ENCODE measurements at places on chromosomes 5 and 9. TPM values are rescaled to one million over a fixed set of nuclear protein-coding genes. Genes with fewer than 3 reads are reported as not detected.

- peaks cover 16% of the 10 kb centered on the region for H3K27me3 ChIP-seq
- no peaks in the 10 kb centered on the region for H3K4me1 ChIP-seq
- no peak overlapping the region for H3K4me3 ChIP-seq
- DNase-seq = no peak
Observed at GRCh38 chr5:97127727-97128126, 14.7 kb downstream of the LIX1 start.

GRCh38 chr5:19987612-19988361 lies at the start of gene CDH18:
TSS of gene CDH18 (minus strand) at chr5:19988200. CDS start at chr5:19838986, 149,214 bp downstream.
- H3K27ac ChIP-seq = no peak within 1 kb of the TSS
- H3K27me3 ChIP-seq = peaks cover 45% of the 10 kb centered on the region
- no peak for DNase-seq
- H3K36me3 ChIP-seq = no peaks in the 10 kb centered on the region
- peaks cover 8% of the 10 kb centered on the region for H3K4me1 ChIP-seq
- H3K4me3 ChIP-seq = peak within 1 kb of the TSS; percentile 39

DNA sequence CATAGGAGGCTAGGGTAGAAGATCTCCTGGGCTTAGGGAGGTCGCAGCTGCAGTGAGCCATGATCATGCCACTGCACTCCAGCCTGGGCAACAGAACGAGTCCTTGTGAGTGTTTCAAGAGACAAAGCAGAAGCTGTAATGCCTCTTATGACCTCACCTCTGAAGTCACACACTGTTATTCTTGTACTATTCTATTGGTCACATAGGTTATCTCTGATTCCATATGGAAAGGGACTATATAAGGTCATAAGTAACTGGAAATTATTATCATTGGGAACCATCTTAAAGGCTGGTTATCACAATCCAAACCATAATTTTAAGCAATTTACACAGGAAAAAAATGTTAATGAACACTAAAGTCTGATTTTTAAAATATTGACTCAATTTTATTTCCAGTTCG lies 17.9 kb upstream of the AFF4 start:
- H3K27me3 ChIP-seq = peaks cover 3% of the 10 kb centered on the region
- H3K4me1 ChIP-seq = no peaks in the 10 kb centered on the region
- H3K36me3 ChIP-seq = no peaks in the 10 kb centered on the region
- DNase-seq = no peak
- H3K27ac ChIP-seq = no peak overlapping the region

GRCh38 chr5:147822686-147823491 lies 8.6 kb downstream of the SPINK1 start:
- peaks cover 43% of the 10 kb centered on the region for H3K27me3 ChIP-seq
- no peak overlapping the region for H3K4me3 ChIP-seq
- no peak overlapping the region for H3K27ac ChIP-seq
- no peaks in the 10 kb centered on the region for H3K36me3 ChIP-seq
- no peak for DNase-seq

Gene IL3
- not detected for total RNA-seq

Gene TTC23L
- total RNA-seq = 0.59 TPM
